Effector memory CD4-positive, alpha-beta T cell (primary cell): ENCODE measurements at places on chromosomes 7 and 10.

DNA sequence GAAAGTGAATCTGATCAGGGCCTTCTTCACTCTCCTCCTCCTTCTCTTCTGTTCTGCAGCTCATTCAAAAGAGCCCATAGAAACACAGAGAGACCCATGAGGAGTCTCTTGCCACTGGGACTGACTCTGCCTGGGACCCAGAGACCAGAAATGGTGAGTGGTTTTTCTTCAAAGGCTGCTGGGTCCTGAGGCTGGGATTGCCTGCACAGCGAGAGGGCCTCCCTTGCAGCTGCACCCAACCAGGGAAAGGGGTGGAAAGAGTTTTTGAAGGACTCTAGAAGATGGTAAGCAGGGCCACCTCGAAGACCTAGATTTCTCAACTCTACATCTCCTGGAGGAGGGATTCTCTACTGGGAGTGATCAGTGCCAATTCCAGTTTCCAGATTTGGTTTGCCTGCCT lies 15.5 kb upstream of the HOXA13 start:
- no peak for DNase-seq

DNA sequence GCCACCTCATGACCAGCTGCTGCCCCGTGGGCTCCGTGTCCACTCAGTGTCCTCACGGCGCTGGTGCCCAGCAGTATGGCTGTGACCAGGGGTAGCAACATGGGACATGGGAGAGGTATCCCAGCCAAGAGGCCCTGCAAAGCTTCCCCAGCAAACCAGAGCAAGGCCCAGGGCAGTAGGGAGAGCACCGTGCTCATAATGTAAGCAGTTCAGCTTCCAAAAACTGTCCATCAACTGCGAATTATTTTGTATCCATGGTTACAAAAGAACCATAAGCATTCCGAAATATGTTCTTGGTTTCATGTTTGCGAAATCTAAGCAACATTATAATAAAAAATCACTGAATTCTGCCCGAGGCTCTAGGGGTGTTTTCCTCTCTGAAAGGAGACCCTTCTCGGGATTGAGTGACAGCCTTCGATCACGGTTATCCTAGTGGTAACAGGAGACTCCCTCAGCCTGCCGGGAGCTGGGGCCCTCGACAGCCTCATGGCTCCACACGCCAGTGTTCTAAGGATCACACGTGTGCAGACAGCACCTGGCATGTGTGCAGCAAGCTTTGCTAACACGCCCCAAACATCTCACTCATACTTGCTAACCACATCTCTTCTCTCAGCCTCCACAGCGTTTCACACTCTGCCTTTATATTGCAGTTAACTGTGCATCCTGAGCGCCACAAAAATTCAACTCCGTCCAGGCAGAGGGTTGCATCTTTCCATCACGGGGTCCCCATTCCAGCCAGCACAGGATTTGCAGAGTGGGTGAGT lies 117.6 kb downstream of the DIP2C start:
- no peak for DNase-seq

DNA sequence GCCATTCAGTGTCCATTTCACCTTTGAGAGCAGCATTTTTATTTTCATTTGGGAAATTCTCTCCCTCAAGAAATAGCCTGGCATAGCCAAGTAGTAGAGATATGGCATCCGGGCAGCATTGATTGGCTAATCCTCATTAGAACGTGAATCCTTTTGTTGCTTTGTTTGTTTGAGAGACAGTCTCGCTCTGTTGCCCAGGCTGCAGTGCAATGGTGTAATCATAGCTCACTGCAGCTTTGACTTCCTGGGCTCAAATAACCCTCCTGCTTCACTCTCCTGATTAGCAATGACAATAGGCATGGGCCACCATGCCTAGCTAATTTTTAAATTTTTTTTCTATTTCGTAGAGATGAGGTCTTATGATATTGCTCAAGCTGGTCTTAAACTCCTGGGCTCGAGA lies 1174.9 kb upstream of the AUTS2 start:
- DNase-seq: no peak

GRCh38 chr7:115368998-115369397 lies 447.1 kb downstream of the MDFIC start:
- no peak for DNase-seq

- no peak for DNase-seq
These were observed 43.0 kb upstream of the NAMPT start for GRCh38 chr7:106327538-106328481.
